Stimulated activated CD4-positive, alpha-beta T cell treated with anti-CD3 and anti-CD28 coated beads, Interleukin-1b, Interleukin-23, amount 100 ng/mL, for 1 hour (primary cell): ENCODE measurements at places on chromosomes 5 and 9.

DNA sequence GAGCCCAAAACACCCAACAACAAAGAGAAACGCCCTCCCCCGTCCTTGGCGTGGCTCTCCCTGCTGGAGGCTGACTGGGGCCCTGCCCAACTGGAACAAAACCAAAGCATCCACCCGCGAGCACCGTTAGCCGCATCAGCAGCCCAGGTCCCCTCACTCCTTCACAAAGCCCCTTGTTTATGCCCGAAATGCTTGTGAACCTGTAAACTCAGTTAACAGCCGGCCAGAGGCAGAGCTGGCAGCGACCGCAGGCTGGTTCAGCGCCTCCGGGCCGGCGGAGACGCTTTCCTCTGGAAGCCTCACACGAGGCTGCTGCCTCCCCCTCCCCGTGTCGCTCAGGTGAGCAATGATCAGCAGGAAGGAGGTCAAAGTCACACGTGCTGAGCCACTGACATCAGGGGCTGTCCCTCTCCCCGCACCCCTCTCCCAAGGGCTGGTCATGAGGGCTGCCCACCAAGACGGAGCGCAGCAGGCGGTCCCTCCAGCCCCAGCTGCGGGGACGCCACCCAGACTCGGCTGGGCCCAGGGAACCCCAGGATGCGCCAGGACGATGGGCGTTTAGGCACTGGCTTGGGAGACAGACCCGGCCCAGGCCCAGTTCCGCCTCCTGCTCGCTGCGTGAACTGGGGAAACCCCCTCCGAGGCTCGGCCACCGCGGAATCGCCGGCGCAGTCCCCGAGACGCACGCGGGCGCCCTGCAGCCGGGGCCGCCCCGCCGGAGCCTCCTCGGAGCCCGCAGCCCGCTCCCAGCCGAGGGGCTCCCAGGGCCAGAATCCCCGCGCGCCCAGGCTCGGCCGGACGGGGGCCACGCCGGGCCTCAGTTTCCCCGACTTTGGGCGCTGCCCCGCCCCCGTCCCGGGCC lies 563 bp downstream of the SNAPC4 start:
- DNase-seq: no peak

GRCh38 chr5:80206282-80206681 lies 49.6 kb downstream of the SERINC5 start:
- no peak for DNase-seq

DNA sequence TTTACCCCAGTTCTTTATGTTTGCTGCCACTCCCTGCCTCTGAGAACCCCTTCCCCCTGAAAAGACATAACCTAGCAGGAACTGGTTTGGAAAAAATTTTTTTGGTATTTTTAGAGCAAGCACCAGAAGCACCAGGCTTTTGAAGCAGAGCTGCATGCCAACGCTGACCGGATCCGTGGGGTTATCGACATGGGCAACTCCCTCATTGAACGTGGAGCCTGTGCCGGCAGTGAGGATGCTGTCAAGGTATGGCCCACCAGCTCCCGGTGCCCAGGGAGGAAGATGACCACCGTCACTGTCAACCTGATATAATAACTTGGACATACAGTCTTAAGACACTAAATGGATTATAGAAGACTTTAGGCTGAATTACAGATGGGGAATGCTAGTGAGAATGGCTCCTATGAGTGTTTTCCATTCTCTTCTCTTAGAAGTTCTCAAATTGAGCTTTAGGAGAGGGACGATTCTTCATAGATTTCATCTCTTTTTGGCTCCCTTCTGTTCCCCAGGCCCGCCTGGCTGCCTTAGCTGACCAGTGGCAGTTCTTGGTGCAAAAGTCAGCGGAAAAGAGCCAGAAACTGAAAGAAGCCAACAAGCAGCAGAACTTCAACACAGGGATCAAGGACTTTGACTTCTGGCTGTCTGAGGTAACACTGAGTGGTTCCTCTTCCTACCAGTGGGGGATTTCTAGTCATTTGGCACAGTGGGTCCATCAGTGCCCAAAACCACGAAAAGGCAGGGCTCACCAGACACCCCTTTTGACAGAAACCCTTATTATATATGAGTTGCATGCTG lies 44.9 kb downstream of the DYNC2I2 start:
- DNase-seq: no peak

GRCh38 chr9:76772686-76773445 lies 8.6 kb downstream of the PCA3 start:
- DNase-seq: no peak

DNA sequence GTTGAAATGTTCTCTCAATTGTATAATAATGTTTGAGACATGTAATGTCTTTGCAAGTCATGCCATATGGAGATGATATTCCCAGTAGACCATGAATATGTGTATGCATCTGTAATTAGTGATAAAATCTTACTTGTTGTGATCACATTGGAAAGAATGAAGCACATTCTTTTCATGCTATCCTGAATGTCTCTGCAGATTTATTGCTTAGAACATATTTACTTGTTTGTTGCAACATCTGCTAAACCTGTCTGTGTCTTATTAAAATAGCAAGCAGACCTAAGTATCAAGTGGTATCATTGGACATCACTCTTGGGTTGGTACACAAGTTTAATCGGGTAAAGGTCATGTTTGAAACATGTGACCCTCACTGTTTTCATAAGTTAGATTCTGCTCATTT lies 265.5 kb upstream of the CD180 start:
- no peak for DNase-seq

DNA sequence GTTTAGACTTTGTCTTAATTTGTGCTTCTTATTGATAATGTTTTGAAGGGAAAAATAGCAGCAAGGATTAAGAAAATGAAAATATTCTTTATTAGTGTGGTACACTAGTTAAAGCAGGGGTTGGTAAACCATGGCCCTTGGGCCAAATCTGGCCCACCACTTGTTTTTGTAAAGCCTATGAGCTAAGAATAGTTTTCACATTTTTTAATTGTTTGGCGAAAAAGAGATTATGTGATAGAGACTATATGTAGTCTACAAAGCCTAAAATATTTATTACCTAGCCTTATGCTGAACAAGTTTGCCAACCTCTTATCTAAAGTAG lies 57.2 kb downstream of the KCNN2 start:
- no peak for DNase-seq

GRCh38 chr5:115309751-115310370 lies 13.4 kb upstream of the CCDC112 start:
- no peak for DNase-seq

DNA sequence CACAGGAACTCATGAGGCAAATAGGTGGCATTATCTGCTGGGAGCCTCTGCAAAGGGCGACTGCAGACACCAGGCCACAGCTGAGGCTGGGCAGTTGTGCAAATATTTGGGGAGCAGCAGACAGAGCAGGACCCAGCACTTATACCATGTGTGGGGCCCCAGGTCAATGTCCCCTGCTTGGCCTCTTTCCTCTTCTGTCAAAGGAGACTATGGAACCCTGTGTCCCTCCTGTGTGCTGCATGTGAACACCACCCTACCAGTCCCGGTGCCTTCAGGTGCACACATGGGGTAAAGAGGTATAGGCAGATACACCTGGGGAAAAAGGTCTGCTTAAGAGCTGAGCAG lies 50.8 kb downstream of the ROR2 start:
- no peak for DNase-seq

DNA sequence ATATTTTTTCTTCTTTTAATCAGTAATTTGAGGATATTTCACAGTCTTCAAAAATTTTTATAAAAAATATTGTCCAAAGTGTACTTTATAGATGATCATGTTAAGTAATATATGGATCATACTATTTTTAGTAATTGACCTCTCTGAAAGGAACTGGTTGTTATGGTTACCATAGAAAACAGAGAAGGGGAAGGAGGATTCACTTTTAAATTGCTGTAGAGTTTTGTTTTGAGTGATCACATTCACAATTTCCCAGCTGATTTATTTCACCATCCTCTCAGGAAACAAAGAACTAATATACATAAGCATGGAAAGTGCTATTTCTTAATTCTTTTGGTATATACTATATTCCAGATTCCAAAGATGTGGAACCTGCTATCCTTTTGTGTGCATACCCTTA lies 56.5 kb upstream of the NREP start:
- DNase-seq: no peak

- no peak for DNase-seq
Measured at GRCh38 chr5:120260651-120261050, 203.4 kb upstream of the PRR16 start.

DNA sequence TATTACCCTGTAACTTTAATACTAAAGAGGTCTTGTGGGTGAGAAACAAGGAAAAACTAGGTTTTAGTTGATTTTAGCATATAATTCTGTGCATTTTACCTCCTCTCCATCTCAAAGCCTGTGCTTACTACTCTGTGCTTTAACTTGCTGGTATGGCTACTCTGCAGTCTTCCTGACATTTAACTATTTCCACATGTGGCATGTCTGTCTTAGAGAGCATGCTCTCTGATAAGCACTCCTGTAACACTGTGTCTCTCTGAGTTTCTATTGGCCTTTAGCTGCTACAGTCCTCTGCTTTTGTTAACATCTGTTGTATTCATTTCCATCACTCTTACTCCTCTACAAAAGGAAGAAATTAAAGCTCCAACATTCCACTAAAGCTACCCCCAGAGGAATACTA lies 418.3 kb downstream of the RAB3C start:
- no peak for DNase-seq

- DNase-seq: no peak
Measured at GRCh38 chr5:112512901-112513300, 93.8 kb upstream of the EPB41L4A start.

DNA sequence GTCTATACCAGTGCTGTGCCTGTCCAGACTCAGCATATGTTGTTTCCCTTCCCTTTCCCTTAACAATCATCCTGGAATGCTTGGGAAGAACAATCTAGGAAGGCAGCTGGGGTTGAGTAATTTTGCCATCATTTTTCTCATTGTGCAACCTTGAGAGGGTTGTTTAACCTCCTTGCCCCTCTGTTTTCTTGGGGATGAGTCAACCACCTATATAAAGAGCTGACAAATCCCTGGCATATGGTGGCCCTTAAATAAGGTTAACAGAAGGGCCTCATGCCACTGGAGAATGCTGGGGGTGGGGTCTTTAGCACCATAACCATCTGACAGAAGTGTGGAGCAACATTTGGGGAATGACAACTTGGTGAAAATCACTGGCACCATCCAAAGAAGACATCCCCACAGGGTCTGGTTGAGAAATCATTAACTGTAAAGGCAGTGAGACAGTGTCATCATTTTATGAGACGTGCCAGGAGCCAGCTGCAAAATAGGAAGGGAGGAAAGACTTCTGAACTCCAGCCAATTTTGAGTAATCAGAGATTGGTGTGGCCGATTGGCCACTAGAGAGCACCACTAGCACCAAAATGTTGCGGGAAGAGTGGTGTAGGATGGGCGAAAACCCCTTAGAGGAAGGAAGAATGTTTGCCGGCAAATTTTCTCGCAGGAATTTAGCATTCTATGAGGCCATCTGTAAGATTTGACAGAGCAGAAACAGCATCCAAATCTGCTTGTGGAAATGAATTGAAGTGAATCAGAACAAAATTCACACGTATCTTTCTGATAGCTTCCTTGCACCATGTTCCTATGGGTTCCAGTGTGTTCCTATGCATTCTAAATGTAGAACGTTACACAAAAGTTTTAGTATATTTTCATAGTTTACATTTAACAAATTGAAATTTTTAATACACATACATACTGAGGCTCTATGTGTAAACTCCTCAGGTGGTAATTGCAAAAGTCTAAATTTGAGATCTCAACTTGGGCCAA lies 113.8 kb downstream of the MSX2 start:
- DNase-seq: no peak

- no peak for DNase-seq
Measured at GRCh38 chr5:153629027-153629895, 138.8 kb downstream of the GRIA1 start.

DNA sequence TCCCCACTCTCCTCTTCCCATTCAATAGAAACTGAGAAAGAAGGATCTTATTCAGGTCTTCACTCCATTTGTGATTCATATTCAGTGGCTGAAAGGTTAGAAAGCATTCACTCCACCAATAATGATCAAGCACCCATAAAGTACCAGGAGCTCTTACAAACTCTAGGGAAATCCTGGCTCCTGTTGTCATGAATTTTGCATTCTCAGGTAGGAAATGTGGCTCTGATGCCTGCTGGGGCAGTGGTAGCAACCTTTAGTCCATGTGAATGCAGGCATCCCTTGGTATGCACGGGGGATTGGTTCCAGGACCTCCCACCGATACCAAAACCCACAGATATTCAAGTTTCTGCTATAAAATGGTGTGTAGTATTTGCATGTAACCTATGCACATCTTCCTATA lies 3.6 kb upstream of the RORB start:
- DNase-seq: no peak

- DNase-seq: no peak
Measured at GRCh38 chr9:87567001-87567400, 69.3 kb downstream of the DAPK1 start.

DNA sequence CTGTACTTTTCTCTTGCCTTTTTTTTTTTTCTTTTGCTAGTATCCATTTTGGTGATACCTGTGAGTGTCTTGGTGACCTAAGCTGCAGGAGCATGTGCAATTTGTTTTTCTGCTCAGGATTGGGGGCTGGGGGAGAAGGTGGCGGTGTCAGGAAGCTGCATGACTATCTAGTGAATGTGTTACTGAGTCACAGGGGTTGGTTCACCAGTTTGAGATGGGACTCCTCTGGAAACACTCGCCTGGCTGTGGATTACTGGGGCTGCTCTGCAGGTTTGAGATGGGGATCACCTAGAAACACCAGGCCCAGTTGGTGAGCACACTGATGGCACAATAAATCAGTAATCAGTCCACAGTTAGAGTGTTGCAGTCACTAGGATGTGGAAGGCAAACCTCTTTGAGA lies 447.9 kb downstream of the SPATA31D1 start:
- DNase-seq: no peak

- no peak for DNase-seq
Measured at GRCh38 chr9:15329539-15330109, 22.6 kb upstream of the TTC39B start.

DNA sequence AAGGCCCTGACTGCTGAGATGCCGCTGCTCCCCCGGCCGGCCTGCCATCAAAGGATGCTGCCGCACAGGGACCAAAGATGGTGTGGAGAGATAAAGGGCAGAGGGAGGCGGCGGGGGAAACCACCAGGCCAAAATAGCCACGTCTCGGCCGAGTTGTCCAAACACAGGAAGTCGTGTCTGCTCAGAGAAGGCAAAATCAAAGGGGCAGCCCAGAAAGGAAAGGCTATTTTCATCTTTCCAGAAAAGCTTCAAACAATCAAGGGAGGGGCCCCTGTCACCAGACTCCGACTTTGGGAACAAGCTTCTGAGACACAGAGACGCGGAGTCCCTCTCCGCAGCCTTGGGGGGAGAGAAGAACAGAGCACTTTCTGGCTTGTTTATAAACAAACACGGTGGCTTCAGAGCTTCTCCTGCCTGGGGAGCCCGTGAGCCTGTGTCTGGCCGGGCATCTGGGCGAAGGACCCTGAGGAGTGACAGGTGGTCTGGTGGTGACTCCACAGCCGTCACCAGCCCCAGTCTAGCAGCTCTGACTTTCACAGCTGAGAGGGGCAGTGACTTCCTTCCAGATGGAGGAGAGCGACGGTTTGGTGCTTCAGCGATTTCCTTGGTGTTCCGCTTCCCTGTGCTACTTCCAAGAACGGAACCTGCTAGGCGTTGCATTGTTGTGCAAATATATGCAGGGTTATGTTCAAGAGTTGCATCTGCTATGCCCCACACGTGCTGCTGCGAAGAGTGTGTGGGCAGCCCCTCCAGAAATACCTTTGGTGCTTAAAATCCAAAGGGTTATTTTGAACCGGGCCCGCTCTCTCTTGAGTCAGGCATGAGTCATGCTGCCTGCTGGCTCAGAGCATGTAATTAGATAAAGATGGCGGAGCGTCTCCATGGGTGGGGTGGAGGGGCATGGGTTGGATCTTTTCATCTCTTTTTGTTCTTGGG lies 24.0 kb downstream of the ADAMTSL2 start:
- no peak for DNase-seq

- DNase-seq: no peak
Measured at GRCh38 chr5:167315762-167316161, 975.7 kb upstream of the WWC1 start.
